Activated T-helper 1 cell treated with Interleukin-2 at 50 U/mL for 16 hours (primary cell): ENCODE measurements at places on chromosomes 2 and 18.

DNA sequence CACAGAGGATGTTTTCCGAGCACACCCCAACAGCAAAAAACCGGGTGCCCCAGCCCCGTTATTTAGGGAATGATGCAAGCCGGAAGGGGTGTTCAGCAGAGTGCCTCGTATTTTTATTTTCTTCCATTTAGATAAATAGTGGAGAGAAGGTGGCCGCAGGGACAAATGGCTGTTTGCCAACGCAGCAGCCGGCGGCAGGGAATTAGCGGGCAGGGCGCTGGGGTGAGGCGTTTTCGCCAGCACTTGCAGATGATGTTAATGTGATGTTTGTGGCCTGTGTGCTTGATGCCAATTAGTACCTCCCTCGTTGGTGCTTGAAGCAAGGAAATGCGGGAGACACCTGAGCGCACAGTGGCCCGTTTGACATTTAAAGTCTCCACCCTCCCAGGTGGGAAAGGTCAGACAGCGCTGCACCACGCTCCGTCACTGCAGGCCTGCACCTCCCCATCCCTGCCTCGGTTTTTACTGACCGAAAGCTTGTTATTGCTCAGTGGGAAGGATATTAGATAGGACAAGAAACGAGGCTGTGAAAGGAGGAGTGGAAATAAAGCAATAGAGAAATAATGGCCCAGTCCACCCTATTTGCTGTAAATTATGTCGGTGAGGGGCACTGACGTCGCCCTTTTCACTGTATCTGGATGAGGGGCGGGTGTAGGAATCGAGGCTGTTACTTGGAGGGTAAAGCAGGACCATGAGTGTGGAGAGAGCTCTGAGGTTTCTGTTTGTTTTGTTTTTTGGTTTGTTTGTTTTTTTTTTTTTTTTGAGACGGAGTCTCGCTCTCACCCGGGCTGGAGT lies 39.1 kb downstream of the NFATC1 start:
- no peak for DNase-seq

DNA sequence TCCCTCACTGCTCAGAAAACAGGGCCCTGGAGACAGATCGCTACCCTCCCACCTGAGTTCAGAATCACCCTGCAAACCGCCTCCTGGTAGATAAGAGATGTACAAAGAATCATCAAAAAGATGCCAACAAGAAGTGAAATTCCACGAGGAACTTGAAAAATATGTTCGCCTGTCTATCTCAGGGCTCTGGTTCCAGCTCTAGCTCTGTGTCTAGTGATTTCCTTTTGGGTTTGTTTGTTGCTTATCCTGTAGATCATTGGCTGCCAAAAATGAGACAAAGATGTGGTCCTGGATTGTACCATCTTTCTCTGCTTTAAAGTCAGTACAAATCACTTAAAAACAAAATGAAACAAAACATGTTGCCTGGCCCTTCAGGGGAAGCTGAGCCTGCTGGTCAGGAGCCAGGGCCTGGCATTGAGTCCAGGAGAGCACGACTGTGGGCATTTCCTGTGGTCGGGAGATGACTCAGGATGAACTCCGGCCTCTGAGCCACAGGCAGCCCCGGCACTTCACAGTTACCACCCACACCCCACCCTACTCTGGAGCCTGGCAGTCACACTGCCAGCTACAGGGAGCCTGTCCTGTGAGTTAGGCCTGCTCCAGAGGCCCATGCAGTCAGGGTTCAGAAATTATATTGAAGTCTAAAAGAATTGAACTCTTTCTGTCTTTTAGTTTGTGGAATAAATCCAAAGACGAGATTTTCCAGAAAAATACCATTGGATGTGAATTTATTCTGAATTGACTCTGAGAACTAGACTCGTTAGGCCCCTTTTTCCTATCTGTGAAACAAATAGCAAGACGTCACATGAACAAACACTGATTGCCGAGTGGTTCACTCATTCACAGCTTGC lies 8.0 kb upstream of the ITGB6 start:
- DNase-seq: no peak

- DNase-seq: peak; percentile 12
Observed at GRCh38 chr18:58605027-58606020, 23.6 kb downstream of the ALPK2 start.

DNA sequence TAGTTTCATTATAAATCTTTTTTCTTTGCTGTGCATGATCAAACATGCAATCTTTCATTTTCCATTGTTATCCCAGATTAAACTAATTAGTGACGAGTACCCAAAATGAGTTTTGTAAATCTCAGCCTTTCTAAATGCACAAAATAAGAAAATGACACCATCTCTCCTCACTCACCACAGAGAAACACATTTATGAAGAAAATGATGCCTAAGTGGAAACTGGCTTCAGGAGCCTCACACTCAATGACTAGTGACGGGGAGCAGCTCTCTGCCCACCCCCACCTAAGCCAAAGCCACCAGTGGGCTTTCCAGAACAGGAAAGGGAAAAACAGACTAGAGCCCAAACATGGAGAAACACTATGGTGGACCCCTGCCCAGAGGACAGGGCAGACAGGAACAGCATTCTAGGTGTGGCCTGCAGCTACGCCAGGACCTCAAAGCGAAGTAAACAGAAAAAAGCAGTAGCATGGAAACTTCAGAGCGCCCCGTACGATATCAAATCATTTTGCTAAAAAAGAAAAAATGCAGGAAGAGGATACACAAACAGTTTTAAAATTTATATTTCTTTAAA lies 113.5 kb downstream of the RBMS1 start:
- no peak for DNase-seq

DNA sequence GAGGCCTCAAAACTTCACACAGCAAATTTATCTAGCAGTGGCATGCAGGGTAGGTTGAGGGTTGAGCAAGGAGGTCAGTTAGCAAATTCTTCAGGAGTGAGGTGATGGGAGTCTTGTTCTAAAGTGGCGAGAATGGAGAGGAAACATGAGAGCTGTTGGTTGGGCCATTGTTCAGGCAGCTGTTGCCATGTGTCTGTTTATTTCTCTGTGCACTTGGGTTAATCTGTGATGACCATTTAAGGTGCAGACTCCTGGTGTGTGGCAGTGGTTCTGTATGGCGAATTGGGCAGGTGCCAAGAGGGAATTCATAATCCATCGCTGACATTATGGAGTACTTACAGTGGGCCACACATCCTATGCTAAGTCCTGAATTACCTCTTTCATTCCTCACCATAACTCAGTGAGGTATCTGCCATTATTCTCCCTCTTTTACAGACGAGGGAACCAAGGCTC lies 30.4 kb downstream of the TMEM178A start:
- no peak for DNase-seq

GRCh38 chr2:18273205-18273604 lies 287.2 kb downstream of the RDH14 start:
- no peak for DNase-seq

DNA sequence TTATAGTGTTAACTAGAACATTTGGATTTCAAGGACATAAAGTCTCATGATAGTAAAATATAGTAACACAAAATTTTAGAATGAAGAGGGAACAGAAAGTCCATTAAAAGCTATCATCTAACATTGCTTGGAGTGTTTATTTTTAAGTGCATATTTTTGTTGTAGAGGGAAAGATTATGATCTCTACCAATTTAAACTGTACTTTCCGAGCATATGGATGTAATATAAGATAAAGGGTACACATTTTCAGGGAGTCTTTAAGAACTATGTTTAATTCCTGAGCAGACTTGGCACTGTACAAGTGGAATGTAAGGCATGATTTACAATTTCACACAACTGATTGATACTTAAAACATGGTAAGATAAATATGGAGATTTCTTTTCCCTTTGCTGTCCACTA lies 34.2 kb upstream of the ZNF804A start:
- no peak for DNase-seq

DNA sequence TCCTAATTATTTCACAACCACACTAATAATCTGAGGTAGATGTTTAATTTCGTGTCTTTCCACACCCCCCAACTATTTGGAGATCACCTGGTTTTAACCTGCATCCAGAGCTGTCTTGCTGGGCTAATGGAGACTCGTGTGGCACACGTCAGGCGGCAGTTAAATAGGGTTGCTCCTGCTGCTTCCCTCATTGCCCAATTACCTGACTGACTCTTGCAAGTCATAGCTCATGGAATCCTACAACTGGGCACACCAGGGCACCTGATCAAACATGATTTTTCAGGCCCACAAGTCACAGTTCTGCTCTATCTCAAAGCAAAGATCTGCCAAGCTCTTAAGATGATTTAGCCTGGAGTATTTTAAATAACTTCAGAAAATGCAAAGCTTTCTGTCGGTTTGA lies 1430.4 kb upstream of the ACVR2A start:
- DNase-seq: no peak

DNA sequence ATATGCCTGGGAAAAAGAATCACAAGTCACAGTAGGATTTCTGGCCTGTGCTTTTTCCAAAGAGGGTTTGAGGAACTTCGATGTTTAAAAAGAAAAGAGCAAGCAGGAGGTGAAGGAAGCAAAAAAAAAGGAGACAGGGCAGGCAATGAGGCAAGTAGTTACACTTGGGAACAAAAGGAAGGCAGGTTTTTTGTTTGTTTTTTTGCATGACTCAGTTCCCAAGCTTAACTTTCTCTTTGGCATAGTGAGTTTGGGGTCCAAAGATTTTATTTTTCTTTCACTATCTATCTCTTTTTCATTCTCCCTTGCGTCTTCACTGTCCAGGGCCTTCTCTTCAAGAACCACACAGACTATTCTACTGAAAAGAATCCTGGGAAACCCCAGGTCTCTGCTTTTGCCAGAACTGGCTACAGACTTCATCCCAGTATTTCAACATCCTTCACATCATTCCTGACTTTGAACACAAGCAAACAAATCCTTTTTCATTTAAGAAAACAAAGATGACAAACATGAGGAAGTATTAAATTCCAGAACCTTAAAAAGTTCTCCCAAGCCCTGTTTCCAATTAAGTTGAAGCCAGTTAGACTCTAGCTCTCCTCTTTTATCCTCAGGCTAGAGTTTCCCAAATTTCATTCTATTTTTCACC lies 210.7 kb upstream of the RND3 start:
- no peak for DNase-seq

- DNase-seq: no peak
Observed at GRCh38 chr2:174403628-174404027, 8.1 kb downstream of the SCRN3 start.

DNA sequence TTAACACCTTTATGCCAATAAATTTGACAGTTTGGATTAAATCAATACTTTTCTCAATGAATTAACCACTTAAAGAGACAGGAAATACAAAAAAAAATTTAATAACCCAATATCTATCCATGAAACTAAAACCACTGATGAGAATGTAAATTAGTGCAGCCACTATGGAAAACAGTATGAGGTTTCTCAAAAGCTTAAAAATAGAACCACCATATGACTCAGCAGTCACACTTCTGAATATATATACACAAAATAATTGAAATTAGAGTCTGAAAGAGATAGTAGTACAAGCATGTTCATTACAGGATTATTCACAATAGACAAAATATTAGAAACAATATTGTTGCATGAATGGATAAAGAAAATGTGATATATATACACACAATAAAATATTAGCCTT lies 382.1 kb upstream of the SETBP1 start:
- DNase-seq: no peak
